ENCODE measurements at places on chromosomes 6 and 20.

DNA sequence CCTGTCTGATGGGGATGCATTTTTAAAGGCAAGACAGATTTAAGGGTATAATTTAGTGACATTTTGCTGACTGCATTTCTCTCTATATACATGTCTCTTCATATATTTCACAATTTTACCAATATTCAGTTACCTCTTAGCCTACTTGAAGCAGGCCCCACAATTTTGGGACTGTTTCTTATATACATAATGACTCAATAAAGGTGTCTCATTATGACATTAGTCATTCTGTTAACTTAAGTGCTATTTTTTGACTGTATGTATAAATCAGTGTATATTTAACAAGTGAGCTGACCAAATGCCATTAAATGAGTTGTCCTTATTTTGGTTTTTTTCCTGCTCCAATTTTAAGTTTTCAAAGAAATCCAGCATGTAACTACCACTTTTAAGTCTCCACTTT, 313.3 kb downstream of the SOX4 start:
- no peak for DNase-seq

DNA sequence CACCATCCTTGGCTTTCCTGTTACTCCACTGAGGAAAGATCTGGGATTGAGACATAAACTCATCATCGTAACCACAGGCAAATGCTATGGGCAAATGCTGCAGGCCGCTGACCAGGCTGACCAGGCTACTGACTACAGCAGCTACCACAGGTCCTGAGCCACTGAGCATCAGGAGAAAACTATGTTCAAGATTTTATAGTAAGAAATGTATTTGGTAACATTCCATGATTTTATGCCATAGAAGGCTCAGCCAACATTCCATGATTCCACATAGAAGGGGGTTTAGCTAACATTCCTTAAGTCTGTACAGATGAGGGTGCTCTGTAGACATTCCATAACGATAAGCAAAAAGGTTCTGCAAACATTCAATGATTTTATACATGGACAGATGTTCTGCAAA, 16.1 kb upstream of the B4GALT5 start:
- no peak for DNase-seq

- DNase-seq = no peak
Observed at GRCh38 chr6:33896391-33897188, 92.8 kb upstream of the MLN start.

DNA sequence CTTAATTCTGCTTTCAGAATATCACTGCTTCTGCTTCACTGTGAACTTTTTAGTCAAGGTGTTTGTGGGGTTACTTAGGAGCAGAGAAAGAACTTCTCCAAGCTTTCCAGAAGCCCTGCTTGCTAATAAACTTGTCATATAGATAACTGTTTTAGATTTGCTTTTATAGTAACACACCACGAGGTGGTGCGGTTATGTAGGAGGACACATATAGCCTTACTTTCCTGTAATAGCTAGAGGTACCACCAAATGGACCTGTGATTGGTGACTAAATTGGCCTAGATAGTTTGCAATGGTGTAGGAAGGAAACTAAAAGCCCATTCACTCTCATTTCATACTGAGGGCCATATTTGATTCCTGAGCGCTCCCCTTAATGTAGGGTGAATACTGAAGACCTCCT, 52.3 kb upstream of the BCLAF1 start:
- DNase-seq = no peak

DNA sequence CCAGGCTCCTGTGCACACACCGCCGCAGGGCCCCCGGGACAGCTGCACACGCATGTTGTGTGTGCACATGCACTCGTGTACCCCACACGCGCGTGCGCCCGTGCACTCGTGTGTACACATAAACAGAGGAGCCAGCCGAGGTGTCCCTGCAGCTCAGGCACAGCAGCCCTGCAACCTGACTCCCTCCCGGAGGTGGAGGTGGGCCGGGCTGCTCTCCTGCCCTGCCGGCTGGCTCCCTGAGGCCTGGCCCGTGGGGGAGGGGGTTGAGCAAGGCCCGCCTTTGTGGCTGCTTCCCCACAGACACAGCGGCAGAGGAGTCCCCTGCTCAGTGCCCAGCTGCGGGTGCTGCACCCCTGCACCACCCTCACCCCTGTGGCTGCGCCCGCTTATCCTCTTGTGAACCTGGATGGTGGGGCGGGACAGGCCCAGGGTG, 624 bp downstream of the RBBP8NL start:
- no peak for DNase-seq

GRCh38 chr20:1722513-1723050, 65.0 kb upstream of the SIRPG start:
- DNase-seq = no peak

- no peak for DNase-seq
Observed at GRCh38 chr6:95847061-95847460, 168.7 kb upstream of the FUT9 start.

DNA sequence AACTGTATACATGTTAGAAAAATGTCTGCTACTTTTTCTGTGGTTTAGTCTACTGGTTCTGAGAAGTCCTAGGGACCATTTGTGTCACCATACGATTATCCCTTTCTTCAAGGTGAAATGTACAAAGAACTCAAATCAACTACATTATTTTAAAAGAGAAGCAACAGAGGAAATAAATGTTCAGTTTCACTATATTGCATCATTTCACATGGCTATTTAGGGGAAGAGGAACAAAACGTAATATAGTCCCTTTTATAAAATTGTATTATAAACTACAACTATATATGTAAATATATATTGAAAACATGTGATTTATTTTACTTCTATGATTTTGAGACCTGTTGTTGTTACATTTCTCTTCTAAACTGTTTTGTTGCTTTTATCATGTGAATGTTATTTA, 1308.0 kb downstream of the EPHA7 start:
- no peak for DNase-seq

DNA sequence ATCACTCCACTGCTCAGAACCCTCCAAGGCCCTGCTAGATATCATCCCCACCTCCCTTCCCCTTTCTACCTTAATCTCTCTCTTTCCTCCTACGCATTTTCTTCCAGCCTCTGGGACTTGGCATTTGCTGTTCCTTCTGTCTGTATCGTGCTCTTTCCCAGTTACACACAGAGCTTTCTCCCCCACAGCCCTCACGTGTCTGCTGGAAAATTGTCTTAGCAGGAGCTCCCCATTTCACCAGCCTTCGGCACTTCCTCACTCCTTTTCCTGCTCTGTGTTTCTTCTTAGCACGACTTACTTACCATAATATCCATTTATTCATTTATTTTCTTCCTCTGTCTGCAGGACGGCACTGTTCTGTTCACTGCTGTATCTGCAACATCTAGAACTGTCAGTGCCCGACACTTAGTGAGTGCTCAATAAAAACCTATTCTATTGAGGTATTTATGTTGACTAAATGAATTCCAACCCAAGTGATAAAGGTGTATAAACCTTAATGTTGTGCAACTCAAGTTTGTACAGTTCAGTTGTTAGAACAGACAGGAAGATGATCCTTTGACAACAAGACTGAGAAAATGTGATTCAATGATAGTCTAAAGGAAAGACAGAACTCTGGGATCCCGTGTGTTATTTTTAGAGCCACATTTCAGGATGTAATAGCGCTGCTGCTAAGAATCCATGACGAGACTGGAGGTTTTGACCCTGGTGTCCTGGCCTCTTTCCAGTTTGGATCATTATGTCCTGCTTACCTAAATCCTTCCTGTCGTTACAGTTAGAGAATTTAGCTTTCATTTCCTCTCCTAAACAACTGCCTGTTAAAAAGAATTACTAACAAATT, 170.1 kb upstream of the LAMP5 start:
- no peak for DNase-seq

DNA sequence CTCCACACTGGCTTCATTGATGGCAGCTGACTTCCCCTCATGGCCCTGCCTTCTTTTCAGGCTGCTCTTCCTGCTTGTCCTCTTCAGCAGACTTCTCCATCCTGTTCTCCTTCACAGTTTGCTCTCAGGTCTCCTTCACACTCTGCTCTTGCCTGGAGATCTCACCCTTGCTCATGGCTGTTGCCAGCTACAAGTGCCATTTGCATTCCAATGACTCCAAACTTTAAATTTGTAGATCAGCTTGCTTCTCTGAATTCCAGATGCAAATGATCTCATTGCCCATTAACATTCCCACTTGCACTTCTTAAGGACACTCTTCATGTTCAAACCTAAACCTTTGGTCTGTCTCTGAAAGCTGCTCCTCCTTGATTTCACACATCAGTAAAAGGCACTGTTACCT, 343.0 kb downstream of the QKI start:
- DNase-seq = no peak

DNA sequence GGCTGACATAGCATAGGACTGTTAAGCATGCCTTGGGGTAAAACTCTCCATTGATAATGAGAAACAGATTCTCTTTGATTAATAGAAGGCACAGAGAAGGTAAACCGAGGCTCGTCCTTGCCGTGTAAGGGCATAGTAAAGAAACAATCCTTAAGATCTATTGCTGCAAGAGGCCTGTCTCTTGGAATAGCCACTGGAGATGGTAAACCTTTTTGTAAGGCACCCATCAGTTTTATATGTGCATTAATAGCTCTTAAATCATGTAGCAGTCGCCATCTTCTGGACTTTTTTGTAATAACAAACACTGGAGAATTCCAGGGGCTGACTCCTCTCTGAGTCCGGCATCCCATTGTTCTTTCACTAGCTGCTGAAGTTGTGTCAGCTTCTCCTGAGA, 8.4 kb upstream of the ABHD12 start:
- DNase-seq = no peak

- no peak for DNase-seq
Observed at GRCh38 chr6:163459007-163459406, 44.5 kb downstream of the QKI start.

GRCh38 chr20:19512886-19513677, 245.0 kb upstream of the RIN2 start:
- no peak for DNase-seq

DNA sequence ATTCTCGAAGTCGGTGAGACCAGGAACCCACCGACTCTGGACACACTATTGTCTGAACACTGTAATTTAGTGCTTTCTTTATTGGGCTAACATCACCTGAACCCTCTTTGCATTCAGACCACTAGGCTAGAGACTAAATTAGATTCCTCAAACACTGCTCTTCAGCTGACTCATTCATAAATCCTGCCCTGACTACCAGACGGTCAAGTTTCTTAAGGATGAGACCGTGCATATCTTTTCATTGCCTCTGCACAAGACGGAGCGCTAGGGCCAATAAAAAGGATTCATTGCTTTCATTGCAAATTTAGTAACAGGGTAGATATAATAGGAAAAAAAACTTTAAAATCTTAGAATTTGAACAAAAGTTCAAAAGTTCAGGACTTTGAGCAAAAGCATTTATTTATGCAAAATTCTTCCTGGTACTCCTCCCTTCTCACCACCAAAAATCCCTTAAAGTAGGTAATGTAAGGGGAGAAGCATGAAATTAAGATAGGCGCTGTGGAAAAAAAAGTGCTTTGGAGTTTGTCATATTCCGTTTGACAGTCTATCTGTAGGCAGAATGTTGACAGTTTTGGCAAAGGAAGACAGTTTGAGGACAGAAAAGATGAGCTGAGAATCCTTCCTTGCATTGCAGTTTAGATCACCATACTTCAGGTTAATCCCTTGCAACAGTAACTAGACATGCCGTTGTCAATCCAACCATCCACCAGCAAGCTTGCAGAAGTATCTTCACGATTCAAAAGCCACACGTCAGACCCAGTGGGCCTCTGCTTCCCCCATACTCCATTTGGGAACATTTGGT, 328.6 kb upstream of the JARID2 start:
- DNase-seq = no peak

DNA sequence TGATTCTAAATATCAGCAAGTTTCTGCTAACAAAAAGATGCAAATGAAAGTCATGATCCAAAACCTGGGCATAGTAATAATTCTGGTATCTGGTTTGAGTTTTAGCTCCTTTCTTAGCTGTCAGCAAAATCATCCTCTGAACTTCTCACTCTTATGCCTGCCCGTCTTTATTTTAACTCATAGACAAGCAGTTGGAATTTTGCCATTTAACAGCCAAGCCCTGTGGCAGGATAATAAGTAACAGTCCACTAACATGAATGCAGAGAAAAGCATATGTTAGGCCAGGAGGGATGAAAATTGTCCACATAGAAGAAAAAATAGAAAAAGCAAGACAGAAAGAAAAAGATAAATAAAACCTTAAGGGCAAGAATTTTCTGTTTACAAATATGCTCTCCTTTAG, 170.0 kb upstream of the LAMA2 start:
- DNase-seq = no peak

DNA sequence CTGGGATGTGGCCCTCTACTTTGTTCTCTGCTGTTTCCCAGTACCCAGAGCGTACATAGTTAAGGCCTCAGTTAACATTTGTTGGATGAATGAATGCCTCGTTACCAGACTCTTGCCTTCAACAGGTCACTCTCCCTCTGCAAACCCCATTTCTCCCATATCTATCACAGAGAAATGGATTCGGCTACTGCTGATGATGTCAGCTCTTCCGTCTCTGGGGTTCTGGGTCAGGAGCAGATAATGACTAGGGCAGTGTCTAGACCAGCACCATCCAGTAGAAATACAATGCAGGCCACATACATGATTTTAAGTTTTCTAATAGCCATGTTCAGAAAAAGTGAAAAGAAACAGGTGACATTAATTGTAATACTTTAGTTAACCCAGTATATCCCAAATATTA, 47.9 kb downstream of the TOX2 start:
- no peak for DNase-seq

- no peak for DNase-seq
Observed at GRCh38 chr6:105029581-105029980, 72.7 kb downstream of the LIN28B start.

DNA sequence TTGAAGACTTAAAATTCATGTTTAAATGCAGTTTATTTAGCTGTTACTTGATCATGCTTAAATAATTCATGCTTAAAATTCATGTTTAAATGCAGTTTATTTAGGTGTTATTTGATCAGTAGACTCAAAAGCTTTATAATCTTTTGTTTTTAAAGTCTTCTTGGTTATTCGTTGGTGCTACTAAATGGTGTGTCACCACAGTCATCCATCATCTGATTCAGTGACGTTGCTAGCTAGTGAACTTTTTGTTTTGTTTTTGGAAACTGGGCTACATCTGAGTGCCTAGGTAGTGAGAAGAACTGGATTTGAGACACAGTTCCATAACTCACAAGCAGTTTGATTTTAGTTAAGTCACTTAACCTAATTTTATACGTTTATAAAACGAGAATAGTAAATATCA, 20.9 kb downstream of the SCAF8 start:
- no peak for DNase-seq

- DNase-seq = peak; percentile 52
Observed at GRCh38 chr6:159104163-159104925, 59.6 kb upstream of the TAGAP start.

DNA sequence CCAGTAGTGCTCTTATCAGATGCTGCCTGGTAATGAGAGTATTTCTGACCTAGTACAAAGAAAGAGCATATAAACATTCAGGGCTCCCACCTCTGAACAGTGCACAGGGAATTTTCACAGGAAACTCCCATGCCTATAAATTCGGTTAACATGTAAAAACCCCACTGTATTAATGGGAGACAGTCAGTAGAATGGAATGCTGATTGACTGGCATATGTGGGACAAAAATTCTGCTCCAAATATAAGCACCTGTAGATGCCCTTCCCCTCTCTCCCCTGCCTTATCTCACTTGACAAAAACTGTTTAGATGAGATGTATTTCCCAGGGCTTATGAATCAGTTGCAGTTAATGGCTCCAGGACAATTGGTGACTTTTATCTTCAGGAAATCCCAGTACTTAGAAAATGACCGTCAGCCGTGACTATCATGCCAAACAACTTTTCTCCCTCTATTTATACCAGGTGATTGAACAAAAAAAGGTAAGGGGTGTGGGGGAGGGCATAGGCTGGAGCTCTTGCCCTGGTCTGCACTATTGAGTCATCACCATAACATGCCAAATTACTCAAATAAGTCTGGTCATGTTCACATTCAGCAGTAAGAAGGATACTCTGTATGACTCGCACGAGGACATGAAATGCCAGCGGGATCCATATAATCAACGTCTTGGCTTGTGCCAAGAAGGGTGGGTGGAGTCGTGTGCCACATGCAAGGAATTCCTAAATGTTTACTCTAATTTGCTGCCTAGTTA, 176.4 kb upstream of the BMP2 start:
- no peak for DNase-seq
